ENCODE measurements at places on chromosomes 2 and 18.
A peak's percentile ranks its signal among the peaks of the same experiment; 100 is the strongest.

DNA sequence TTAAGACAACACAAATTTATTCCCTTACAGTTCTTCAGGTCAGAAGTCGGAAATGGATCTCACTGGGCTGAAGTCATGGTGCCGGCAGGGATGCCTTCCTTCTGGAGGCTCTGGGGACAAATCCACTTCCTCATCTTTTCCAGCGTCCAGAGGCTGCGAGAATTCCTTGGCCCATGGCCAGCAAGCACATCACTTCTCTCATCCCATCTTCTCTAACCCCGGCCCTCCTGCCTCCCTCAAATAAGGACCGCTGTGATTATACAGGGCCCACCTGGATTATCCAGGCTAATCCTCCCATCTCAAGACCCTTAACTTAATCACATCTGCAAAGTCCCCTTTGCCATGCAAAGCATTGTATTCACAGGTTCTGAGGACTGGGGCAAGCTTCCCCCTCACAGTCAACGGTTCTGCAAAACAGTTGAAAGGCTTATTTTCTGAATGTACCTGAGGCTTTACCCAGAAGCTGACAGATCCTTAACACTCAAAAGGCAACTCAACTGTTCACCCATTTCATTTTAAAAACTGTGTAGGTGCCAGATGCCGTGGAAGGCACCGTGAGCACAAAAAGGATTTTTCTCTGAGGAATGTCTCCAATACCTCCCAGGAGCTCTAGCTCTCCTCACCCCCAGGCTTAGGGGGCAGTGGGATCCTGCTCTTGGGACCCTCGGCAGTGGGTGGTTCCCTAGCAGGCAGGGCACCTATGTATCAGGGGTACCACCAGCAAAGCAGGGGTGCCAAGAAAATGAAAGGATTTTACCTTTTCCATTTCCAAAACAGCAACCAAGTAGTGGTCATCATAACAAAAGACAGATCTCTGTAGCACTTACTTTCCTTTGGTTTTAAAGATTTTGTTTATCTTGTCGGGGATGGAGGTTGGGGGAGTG, 84.0 kb downstream of the KCTD1 start:
- DNase-seq, result no peak

- DNase-seq, result no peak
Observed at GRCh38 chr2:51981783-51982182, 949.9 kb upstream of the NRXN1 start.

GRCh38 chr18:44805176-44805575, 124.5 kb downstream of the SETBP1 start:
- no peak for DNase-seq

GRCh38 chr2:9781252-9781651, 62.0 kb upstream of the TAF1B start:
- no peak for DNase-seq

DNA sequence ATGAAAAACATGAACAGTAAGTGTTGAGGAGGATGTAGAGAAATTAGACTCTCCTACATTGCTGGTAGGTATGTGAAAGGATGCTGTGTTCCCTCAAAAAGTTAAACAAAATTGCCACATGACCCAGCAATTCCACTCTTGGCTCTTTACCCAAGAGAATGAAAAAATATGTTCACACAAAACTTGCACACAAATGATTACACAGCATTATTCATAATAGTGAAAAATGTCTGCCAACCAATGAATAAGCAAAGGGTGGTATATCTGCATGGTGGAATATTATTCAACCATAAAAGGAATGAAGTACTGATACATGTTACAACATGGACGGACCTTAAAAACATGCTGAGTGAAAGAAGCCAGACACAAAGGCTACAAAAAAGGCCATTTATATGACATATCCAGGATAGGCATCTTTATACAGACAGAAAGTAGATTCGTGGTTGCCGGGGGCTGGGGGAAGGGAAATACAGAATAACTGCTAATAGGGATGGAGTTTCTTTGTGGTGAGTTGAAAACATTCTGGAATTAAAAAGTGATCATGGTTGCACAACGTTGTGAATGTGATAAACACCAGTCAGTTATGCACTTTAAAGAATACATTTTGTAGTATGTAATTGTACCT, 85.4 kb upstream of the MYO3B start:
- no peak for DNase-seq

- DNase-seq, result no peak
Observed at GRCh38 chr2:138020432-138020831, 56.2 kb downstream of the HNMT start.

DNA sequence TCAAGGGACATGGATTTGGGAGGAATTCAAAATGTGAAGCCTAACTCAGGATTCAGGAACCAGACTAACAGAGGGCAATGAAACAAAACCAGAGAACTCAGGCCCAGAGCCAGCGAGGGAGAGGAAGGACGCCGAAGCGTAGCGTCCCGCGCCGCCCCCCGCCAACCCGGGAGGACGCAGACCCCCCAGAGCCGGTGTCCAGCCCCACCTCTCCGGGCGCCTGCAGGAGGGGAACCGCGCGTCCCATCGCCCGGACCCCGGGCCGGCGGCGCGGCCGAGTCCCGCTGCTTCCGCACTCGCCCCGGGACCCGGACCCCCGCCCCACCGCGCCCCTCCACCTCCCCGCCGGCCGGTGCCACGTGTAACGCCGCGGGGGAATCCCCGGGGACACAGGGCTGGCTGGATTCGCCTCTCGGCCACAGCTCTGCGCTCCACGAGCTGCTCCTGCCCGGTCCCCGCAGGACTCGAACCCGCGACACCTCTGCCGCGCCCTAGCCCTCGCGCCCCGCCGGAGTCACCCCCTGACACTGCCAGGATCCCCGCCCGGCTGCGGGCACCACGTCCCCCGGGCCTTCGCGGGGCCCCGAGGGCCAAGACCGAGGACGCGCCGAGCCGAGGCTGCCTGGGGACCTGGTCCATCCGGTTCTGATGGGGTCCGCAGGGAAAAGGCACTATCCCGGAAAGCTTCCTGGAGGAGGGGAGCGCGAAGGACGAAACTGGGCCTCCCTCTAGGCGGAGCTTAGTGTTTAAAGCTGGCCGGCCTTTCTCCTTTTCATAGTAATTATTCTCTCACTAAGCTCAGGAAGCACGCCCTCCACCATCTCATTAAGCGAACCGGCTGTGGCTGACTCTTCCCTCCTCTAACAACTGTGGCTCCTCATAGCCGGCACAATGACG, 40.4 kb upstream of the FAM124B start:
- DNase-seq, result no peak

DNA sequence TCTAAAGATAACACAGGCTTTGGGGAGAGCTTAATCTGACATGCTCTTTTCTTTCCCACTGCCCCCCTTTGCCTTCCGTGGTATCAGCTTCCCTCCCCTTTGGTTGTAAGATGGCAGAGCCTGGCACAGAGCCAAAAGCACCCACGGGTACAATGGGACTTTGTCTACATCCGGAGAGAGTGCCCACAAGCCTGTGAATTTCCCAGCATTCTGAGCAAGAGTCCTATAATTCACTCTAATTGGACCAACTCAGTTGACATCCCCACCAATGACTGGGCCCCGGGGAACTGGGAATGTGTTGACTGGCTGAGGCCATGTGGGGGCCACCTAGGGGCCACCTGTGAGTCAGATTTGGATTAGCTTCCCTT, 20.1 kb upstream of the C2orf72 start:
- DNase-seq, result peak; percentile 60

GRCh38 chr2:7502336-7502735, 585.1 kb downstream of the RNF144A start:
- DNase-seq, result no peak

DNA sequence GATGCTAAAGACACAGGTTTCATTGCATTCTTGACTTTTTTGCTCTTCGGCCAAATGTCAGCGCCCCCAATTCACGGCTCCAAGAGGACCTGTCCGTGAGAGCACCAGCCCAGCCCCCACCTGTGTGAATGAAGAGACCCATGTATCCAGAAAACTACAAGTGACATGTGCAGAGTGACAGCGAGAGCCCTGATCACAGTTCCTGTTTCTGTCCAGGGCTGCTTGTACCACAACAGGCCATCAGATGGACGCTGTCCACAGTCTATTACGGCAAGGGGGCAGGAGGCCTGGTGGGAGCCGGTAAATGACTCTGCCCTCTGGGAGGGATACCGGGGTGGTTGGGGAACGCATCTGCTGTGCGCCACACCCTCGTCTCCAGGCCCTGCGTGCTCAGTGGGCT, 520.9 kb upstream of the ID2 start:
- no peak for DNase-seq

- DNase-seq, result no peak
Observed at GRCh38 chr2:149344105-149344504, 13.7 kb downstream of the LYPD6 start.

DNA sequence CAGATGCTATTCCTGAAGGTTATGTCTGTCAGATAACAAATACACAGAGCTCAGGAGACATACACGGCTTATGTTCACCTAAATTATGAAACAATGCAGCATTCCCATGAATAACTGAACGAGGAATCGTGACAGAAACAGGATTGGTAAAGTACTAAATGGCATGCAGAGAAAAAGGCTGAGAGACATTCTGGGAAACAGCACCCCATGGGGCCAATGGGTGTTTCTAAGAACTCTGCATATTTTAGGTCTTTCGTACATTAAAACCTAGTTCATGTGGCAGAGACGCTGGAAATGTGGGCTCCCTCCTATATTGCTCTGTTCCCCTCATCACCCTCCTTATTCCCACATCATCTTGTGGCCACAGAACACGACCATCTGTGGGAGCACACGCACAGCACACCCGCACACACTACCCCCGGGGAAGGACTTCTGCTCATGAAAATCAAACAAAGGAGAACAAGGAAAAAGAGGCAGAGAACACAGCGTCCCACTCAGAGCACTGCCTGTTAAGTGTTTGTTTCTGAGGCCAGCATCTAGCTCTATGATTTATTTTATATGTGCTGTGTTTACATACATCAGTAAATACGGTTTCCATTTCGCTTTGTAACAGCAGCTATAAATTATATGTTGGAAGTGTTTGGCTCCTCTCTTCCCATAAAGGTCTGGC, 143.6 kb downstream of the AFF3 start:
- no peak for DNase-seq

DNA sequence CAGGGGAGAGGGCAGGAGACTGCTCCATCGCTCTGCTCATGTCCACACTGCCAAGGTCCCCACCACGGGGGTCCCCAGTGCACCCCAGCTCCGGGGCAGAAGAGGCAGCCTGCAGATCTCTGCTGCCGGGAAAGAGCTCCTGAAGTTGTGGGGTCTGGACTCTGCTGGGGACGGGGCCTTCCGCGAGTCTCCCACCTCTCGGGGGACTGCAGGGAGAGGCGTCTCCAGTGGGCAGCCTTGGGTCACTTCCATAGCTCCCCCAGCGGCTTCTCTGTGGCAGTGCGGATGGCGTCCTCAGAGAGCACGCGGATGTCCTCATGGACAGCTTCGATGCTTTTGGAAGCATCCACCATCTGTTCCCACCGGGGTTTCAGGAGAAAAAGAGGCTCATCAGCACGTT, 10.7 kb downstream of the DTYMK start:
- DNase-seq, result no peak

DNA sequence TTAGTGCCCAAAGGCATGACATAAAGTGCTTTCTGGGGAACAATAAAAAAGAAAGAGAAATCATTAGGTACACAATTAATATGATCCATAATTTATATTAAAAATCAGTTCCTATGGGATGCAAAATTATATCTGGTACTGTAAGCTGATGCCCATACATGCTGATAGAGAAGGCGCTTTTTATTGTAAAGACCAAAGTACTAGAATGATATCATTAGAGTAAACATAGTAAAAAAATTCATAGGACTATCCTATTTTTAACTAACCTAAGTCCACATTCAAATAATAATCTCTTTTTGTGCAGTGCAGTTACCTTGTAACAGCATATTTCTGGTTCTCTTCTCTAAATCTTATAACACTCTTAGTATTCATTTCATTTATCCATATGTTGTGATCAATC, 252.2 kb downstream of the ASXL3 start:
- no peak for DNase-seq

DNA sequence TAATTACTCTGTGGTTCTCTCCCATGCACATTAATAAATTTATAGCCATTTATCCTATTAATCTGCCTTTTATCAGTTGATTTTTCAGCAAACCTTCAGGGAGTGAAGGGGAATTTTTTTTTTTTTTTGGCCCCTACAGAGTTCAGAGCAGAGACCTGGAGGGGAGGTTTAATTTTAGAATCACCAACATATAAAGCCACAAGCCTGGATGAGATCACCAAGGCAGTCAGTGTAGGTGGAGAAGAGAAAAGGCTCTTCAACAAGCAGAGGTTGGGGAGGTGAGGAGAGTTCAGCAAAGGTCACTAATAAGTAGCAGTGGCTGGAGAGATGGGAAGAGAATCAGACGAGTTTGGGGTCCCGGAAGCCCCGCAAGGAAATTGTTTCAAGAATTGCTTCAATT, 48.4 kb upstream of the SPTBN1 start:
- DNase-seq, result no peak

- DNase-seq, result no peak
Observed at GRCh38 chr2:207483477-207483876, 46.3 kb upstream of the CREB1 start.
